ENCODE measurements at places on chromosomes 1 and 21. TPM values are rescaled to one million over a fixed set of nuclear protein-coding genes. Genes with fewer than 3 reads are reported as not detected.
A peak's percentile ranks its signal among the peaks of the same experiment; 100 is the strongest.

- no peak for DNase-seq
Observed at GRCh38 chr1:199545780-199546179, 481.7 kb upstream of the NR5A2 start.

GRCh38 chr1:10615932-10616671 is 141.4 kb downstream of the PEX14 start:
- no peak for DNase-seq

DNA sequence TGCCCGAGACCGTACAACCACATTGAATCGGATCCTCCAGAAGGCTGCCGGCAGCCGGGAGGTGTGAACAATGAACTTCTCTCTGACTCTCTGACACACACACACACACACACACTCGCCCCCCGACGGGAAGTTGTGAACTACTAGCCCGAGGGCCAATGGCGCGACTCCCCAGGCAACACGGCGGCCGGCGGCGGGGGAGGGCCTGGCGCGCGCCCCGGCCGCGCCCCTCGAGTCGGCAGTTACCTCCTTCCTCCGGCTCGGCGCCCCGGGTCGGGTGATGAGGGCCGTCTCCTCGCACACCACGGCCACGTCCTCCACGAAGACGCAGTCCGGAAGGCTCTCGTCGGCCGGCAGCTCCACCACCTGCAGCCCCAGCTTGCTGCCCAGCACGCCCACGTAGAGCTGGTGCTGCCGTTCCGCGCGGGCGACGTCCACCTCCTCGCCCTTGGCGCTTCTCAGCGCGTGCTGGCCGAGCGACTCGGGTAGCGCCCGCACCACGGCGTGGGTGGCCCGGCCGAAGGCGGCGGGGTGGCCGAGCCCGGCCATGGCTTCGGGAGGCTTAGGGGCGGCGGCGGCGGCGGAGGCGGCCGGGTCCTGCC is 361 bp downstream of the DDAH1 start:
- DNase-seq = peak; percentile 78

Gene RGS8
- total RNA-seq = 0.10 TPM

- DNase-seq = no peak
Observed at GRCh38 chr1:55060133-55060999, 21.0 kb downstream of the PCSK9 start.

GRCh38 chr1:233294913-233295236 is 650 bp downstream of the PCNX2 start:
- peak; percentile 25 for DNase-seq

- no peak for DNase-seq
Observed at GRCh38 chr21:14405962-14406361, 23.0 kb upstream of the HSPA13 start.

Gene PCP4
- 1.5 TPM for total RNA-seq

DNA sequence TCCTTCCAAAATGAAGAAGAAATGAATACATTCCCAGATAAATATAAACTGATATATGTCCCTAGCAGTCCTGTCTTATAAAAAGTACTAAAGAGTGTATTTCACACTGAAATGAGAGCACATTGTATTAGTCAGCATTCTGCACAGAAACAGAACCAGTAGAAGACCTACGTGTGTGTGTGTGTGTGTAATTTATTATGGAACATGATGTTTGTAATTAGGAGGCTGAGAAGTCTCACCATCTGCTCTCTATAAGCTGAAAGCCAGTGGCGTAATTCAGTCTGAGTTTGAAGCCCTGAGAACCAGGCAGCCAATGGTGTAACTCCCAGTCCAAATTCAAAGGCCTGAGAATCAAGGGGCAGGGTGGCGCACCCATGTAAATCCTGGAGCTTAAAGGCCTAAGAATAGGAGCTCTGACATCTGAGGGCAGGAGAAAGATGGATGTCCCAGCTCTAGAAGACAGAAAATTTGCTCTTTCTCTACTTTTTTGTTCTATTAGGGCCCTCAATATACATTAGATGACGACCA is 146.5 kb upstream of the LYPLAL1 start:
- no peak for DNase-seq

GRCh38 chr1:246526915-246527314 is 19.8 kb upstream of the SMYD3 start:
- no peak for DNase-seq

All from tongue (tissue), 3 donors.